ENCODE measurements at places on chromosomes 5 and 9.

DNA sequence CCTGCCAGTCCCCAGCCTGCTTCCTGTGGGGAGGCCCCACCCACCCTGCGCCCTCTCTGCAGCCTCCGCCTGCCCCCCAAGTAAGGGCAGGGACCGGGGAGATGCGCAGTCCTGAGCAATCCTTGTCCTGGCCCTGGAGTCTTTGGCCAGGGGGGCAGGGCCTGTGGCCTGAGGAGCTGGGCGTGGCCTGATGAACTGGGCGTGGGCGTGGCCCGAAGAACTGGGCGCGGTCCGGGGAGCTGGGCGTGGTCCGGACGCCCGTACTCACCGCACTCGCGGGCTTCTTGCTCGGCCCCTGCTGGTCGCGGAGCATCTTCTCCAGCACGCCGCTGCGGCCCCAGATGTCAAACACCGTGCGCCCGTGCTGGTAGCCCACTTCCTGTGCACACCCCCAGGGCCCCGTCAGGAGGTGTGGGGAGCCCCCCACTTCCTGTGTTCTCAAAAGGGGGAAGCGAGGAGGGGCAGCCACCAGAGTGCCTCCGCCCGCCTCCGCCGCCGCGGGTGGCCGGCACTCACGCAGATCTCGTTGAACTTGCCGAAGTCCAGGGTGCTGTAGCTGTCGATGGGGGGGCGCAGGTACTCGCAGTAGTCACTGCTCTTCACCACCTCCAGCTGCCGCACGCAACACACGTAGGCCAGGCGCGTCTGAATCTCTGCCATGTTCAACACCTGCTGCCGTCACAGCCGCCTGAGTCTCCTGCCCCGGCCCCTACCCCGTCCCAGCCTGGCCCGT is 2.7 kb upstream of the NSMF start:
- DNase-seq, result no peak

DNA sequence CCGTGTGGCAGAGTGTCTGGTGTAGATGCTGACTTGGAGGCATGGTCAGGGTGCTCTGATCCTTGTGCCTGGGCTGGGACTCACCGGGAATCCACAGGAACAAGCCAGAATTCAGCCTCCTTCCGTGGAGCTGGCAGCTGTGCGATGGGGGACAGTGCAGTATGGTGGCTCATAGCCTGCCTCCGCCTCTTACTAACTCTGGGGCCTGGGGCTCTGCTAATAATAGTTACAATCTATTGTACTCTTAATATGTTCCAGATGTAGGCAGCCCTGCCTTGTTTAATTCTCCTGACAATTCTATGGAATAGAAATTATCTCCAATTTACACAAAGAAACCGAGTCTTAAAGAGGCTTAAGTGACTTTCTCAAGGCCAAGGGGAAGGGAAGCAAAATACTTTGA is 77.6 kb downstream of the PCDH1 start:
- peak; percentile 32 for DNase-seq

DNA sequence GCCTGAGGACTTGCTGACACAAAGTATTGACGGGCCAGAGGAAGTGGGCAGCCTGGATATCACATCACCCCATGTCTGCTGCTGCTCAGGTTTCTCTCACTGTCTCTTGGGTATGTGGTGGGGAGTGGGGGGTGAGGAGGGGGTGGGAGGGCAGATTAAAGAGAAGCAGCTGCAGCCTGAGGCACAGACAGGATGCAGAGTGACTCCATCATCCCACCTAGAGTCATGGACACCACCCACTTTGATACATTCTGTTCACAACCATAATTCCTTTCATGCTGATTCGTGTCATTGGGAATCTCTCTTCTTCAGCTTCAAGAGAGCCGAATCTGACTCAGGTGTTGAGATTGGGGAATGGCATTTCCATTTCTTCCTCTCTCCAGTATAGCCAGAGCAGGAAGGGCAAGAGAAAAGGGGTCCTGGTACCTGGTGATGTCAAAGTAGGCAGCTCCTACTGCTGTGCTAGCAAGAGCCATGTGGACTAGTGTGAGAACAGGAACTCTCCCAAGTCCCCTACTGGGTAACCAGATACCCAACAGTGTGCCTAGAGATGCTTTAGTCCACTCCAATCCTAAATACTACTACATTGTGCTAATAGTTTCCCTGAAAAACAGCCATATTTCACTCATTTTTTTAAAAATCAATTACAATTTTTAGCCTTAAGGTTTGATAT is 22.4 kb downstream of the GRAMD2B start:
- DNase-seq, result no peak

DNA sequence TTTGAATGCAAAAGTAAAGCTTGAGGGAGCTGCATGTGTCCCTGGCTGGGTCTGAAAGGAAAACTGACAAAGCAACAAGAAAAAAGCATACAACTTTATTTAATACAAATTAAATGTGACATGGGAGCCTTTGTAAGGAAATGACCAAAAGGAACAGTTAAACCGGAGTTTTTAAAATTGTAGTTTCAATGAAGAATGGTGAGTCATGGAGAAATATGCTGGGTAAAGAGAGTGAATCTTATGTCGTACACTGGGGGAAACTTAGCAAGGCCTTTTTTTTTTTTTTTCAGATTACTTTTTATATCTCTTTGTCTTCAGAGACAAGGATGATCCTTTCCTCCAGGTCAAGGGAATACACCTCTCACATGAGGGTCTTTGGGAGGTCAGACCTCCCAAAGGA is 50.1 kb upstream of the FBXL17 start:
- no peak for DNase-seq

GRCh38 chr5:74949976-74950375 is 83.8 kb upstream of the FAM169A start:
- DNase-seq, result no peak

- DNase-seq, result no peak
Measured at GRCh38 chr5:2797160-2797559, 45.7 kb upstream of the IRX2 start.

GRCh38 chr5:136236479-136237083 is 43.6 kb upstream of the SMIM32 start:
- no peak for DNase-seq

DNA sequence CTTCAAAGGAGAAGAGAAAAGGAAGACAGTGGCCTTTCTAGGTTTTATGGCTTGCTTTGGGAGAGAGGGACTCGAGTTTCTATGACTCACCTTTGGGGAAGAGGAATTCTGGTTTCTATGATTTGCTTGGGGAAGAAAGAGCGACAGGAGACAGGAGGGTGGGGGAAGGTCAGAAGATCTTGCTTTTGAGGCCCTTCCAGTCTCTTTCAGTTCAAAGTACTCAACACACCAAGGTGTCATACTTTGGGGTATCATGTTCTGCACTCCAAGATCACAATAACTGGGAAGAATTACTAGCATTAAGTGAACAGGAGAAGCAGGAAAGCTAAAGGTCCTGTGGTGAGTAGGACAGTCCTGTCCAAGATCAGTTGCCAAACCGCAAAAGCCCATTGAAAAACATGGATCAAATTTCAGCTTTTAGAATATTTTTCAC is 324.5 kb downstream of the ARHGEF28 start:
- no peak for DNase-seq

DNA sequence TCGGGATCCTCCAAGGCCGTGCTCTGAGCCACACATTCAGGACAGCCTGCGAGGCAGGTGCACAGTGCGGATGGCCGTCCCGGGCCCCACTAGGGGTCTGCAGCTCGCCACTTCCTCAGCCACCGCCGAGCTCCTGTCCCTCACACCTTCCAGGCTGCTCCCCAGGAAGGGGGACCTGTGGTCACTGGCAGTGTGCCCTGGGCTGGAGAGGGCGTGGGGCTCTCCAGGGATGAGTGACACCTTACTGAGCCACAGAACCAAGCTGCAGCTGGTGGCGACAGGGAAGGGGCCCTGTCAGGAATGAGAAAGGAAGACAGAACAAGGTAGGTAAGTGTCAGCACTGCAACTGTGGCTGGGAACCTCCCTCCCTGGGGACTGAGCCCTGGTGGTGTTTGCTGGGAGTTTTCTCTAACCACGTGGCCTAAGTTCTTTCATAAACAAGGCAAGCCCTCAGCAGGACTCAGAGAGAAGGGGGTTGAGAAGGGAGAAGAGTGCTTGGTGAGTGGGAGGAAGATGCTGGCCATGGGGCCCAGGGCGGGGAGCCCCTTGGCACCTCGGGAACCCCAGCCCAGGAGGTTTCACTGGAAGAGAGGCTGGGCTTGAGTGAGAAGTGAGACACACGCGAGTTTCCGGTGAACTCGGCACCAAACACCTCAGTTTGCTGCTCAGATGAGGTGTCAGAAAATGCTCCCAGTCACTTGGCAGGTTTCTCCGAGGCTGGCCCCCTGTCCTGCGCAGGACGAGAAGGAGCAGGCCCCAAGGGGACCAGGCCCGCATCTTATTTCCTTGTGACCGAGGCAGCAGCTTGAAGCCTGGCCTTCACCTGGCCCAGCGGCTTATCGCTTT is 5.2 kb downstream of the IL13 start:
- DNase-seq, result no peak

GRCh38 chr9:93192721-93193387 is 8.9 kb downstream of the WNK2 start:
- no peak for DNase-seq

DNA sequence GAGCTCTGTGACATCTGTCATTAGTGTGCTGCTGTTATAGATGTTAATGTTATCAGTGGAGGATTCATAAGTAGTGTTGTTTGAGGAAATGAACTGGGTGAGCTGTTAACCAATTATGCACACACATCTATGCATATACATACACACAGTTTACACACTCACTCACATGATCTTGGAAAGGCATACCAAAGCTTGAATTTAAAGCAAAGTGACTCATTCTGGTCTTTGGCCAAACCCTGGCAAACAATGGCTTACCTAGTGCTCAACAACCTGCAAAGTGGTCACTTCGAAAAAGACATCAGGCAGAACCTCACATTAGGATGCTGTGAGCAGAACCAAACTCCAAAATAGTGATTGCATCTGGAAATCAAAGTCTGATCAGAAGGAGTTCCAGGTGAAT is 1037.3 kb upstream of the CDH6 start:
- no peak for DNase-seq

DNA sequence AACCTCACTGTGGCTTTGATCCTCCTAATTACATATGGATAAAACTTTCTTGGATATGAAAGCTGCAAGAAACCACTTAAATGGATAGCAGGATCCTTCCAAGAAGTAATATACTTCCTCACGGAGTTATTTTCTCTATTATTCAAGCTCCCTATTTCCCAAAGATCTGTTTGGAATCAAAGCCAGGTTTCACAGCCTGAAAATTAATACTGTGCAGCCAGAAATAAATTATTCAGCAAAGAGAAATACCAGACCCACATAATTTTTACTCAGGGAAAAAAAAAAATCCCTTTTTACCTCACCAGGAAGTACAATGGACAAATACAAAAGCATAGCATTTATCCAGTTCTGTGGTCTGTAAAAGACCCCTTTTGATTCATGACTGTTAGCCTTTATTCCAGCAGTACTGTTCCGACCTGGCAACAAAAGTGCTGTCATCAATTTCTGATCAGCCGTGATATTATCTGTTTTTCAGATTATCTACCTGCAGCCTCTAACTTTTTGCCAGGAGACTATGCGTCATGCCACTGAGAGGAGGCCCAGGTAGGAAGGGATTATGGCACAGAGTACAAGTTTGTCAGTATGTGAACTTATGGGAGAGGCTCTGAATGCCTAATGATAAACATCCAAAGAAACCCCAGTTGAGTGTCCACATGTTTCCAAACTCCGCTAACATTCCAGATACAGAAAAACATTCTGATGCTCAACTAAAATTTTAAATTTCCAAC is 57.0 kb downstream of the FBN2 start:
- DNase-seq, result no peak

DNA sequence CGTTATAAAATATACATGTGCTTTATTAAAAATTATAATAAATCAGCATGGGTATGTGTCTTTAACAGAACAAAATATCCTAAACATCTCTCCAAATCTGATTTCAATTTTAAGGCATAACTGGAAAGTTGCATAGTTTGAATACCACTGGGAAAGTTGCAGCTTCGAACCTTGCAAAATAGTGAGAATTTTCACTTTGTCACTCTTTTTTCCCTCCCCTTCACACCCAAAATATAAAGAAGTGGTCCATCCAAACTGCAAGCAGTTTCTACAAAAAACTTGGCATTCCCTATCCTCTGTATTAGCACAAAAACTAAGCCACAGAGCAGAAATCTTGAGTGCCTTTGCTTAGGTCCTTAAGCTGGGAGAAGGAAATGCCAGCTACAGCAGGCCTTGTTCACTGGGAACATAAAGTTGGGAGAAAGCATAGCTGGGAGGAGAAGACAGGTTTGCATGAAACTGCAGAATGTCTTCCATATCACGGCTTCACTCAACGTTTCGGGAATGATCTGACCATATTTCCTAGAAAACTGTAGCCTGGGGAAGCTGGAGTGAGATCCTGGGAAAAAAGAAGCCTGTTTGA is 400.3 kb downstream of the EBF1 start:
- DNase-seq, result no peak

DNA sequence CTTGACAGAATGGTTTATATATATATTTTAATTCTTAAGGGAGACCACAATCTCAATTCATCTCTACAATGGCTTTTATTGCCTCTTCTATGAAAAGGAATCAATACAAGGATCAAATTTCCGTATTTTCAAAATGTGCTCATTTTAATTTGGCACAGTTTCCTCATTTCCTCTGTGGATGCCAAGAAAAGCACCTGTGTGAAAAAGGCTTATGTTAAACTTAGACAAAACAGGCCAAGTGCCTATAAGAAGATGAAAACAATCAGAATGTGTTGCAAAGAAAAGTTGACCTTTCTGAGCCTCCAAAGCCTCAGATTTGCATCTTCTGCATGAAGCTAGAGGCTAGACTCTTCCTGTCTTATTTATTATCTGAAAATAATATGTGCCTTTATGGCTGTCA is 173.7 kb upstream of the SLC12A2 start:
- no peak for DNase-seq

DNA sequence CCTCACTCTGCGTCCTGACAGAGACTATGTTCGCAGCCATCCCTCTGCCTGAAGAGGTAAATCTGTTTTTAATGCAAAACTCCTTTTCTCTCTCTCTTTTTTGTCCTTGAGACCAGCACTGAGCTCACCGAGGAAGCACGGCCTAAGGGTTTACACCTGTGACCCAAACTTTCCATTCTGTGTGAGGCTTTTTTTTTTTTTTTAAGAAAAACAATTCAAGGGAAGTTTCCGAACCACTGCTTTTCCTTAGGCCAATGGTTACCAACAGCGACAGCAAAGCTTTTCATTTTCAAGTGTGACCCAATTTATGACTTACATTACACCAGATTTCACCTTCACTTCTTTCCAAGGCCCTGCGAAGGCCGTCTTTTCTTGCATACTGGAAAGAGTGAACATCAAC is 205.9 kb downstream of the EFNA5 start:
- DNase-seq, result no peak

DNA sequence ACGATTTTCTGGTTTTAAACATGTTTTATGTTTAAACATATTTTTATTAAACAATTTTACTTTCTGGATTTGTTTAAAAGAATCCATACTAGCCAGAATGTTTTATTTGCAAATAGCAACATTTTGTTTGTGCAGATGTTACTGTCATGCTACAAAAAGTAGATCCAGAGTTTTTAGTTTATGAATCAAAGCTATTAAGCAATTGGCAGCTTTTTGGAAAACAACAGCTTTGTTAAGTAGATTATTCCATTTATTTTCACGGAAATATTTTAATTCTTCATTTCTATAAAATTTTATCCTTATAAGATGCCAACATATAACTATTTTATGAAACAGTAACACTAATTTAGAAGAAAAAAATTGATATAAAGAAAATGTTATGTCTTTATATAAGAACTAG is 60.9 kb downstream of the DROSHA start:
- no peak for DNase-seq

- peak; percentile 18 for DNase-seq
Measured at GRCh38 chr5:123207081-123207537, 118.1 kb downstream of the PRDM6 start.

Measured in SK-N-MC (cell line).